LNCaP clone FGC (cell line): ENCODE measurements at places on chromosomes 1 and 21.

GRCh38 chr1:160154790-160155189, 3.4 kb downstream of the ATP1A4 start:
- no peak for DNase-seq

- DNase-seq, result no peak
These were observed 125.1 kb upstream of the FGGY start for GRCh38 chr1:59171788-59172187.

DNA sequence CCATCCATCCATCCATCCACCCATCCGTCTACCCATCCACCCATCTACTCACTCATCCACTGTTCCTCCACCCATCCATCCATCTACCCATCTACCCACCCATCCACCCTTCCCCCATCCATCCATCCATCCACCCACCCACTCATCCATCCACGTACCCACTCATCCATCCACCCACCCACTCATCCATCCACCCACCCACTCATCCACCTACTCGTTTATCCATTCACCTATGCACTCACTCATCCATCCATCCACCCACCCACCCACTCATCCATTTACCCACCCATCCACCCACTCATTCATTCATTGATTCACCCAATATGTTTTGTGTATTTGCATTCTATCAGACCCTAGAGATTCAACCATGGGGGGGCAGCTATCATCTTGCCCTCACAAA, 27.2 kb downstream of the TNFRSF8 start:
- no peak for DNase-seq

DNA sequence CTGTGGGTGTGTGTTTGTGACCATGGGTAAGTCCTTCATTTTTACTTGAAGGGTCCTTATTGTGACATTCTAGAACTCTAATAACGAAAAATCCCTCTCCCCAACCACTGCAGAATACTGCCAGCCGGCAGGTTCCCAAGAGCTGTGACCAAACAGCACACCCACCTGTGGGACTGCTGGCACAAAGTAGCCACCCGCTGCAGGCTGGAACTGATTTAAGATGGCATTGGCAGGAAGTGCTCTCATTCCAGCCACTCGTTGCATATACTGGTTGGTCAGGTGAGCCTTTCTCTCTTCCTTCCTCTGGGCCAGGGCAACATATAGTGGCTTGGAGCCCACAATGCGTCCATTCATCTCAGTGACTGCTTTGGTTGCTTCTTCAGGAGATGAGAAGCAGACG, 11.6 kb downstream of the PABPC4 start:
- no peak for DNase-seq

DNA sequence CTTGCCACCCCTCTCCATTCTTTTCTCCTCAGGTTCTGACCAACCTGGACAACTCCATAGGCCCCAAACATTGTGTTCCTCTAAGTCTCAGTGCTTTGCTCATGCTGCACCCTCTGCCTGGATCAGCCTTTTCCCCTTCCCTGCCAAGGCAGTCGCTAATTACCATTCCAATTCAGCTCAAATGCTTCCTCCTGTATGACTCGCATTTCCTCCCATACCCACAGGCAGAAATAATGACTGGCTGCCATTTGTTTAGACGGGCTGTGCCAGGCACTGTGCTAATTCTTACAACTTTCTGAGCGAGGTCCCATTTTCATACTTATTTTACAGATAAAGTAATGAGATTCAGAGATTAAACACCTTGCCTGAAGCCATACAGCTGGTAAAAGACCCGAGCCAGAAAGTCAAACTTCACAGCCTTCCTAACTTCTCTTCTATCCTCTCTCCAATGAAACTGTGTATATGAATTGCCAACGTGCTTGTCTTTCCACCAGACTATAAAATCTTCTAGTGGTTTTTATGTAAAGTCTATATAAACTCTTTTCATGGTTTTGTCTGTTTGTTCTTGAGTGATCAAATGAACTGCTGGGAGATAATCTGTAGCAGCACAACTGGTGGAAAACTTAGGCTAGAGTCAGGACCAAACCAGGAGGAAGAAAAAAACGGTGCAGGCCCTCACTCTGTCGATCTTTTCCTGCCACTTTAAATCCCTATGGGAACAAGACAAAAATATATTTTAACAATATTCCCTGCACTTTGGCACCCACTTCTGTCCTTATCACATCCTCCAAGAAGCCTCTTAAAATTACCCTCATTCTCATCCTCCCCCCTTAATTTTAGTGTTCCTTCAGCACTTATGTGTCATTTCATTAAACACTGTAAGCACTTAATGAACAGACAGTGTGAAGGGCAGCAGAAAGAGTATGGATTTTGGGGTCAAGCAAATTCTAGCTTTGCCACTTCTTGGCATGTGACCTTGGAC, 33.7 kb downstream of the RAB3B start:
- DNase-seq, result peak; percentile 50

DNA sequence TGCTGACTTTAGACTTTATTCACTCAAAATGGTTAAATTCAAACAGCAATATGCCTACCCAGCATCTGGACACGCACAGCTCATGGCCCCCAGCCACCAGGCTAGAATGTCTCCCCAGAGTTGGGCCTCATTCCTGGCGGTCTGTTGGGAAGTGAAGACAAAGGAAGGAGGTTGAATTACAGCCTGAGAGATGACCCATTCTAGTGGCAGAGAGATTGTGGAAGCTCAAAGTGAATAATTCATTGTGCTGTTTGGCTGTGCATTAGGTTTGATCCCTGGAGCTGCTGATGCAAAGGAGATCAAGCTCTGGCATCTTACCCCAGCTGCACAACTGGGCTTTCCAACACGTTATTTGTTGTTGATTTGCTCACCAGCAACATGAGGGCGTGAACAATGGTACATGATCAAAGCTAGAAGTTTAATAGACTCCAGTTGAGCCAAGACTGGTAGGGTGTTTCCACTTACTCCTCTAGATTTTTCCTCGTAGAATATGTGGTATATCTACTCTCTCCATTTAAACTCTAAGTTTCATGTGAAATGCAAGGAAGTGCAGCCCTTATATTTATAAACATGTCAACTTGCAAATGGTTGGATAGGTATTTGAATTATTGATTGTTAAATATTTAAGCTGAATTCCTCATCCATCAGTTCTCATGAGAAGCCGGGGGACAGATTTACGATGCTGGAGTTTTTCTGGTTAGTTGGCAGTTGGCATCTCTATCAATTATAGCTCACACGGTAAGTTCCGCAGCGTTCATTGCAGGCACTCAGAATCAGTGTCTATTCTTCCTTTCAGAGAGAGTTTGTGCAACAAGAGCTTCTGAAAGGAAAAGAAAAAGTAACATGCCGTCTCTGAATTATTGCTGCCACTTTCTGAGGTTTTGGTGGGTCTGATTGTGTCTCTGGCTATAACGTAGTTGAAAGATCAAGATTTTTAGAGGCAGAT, 222.7 kb downstream of the TM2D1 start:
- no peak for DNase-seq

DNA sequence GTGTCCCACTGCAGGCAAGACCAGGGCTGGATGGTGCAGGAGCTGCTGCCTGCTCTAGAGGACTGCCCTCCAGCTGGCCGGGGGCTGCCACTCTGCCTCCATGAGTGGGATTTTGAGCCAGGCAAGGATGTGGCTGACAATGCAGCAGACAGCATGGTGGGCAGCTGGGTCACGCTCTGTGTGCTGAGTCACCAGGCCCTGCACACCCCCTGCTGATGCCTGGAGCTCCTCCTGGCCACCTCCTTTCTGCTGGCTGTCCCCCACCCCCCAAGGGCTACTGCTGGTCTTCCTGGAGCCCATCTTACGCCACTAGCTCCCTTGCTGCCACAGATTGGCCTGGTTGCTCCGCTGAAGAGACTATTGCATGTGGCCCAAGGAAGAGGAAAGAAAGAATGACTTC, 3.9 kb upstream of the ZSCAN20 start:
- DNase-seq, result no peak

GRCh38 chr21:26835714-26836265, 9.4 kb downstream of the ADAMTS1 start:
- no peak for DNase-seq

- DNase-seq, result no peak
These were observed 369.4 kb downstream of the KCNH1 start for GRCh38 chr1:210764536-210764935.

DNA sequence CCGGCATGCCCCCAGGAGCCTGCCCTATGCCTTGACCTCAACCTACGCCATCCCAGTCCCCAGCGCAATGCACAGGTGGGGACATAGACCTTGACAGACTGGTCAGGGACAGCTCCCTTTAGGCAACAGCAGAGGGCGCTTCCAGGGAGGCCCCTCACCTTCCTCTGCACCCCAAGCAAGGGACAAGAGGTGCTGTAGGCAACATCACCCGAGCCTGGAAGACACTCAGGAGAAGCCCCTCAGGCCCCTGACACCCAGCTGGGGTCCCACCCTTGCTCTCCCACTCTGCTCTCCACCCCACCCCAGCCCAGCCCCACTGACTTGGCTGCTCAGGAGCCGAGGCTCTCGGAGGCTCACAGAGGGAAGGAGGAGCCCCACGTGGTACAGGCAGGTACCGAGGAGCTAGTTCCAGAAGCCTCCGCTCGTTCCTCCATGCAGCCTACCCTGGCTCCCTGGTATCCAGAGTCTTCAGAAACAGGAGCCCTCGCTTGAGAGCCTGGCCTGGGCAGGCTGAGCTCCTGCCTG, 2.4 kb upstream of the WNT3A start:
- DNase-seq, result no peak

GRCh38 chr1:101769520-101769919, 227.2 kb downstream of the OLFM3 start:
- no peak for DNase-seq

DNA sequence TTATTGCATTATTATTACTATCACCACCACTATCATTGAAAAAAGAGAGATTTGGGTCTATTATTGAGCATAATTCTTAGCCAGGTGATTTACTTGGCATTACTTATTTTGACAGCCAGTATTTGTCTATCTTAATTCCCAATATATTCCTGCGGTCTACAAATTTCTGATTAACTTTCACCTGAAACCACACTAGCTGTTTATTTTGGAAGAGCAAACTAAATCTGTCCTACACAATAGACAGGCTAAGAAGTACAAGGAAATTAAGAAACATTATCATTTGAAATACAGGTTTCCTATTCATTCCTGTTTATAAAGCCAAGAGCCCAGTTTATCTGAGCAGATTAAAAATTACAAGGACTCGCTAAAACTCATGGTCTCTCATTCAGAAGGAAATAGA, 6.9 kb upstream of the LYST start:
- DNase-seq, result no peak

- DNase-seq, result no peak
These were observed 3.2 kb upstream of the BEST4 start for GRCh38 chr1:44790968-44791801.

DNA sequence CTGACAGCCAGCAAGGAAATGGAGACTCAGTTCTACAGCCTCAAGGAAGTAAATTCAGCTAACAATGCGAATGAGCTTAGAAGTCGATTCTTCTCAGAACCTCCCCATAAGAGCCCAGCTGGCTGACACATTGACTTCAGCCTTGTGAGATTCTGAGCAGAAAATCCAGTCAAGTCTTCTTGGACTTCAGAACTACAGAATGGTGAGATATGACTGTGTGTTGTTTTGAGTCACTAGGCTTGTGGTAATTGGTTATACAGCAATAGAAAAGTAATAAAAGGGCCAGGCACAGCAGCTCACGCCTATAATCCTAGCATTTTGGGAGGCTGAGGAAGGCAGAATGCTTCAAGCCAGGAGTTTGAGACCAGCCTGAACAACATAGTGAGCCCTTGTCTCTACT, 161.8 kb upstream of the IVNS1ABP start:
- DNase-seq, result no peak

- DNase-seq, result no peak
These were observed 38.7 kb upstream of the BECN2 start for GRCh38 chr1:241918879-241919278.

DNA sequence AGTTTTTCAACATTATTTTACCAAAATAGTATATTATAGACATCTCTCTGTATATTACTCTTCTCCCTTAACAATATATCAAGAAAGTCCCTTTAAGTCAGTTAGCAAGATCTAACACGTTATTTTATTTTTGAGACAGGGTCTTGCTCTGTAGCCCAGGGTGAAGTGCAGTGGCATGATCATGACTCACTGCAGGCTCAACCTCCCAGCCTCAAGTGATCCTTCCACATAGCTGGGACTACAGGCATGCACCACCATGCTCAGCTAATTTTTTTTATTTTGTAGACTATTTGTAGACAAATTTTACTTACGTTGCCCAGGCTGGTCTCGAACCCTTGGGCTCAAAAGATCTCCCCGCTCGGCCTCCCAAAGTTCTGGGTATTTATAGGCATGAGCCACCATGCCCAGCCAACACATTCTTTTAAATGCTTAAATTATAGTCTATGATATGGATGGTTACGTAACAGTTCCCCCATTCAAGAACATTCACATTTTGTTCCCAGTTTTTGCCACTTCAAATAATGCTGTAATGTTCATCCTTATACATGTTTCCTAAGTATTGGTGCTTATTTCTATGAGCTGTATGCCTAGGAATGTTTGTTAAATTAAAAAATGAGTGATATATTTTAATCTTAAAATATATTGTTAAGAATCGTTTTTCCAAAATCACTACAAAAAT, 70.4 kb downstream of the TUT4 start:
- DNase-seq, result no peak

- DNase-seq, result no peak
These were observed 131.8 kb upstream of the SGIP1 start for GRCh38 chr1:66402194-66402593.

GRCh38 chr1:180372728-180373127, 129.6 kb downstream of the ACBD6 start:
- DNase-seq, result no peak

DNA sequence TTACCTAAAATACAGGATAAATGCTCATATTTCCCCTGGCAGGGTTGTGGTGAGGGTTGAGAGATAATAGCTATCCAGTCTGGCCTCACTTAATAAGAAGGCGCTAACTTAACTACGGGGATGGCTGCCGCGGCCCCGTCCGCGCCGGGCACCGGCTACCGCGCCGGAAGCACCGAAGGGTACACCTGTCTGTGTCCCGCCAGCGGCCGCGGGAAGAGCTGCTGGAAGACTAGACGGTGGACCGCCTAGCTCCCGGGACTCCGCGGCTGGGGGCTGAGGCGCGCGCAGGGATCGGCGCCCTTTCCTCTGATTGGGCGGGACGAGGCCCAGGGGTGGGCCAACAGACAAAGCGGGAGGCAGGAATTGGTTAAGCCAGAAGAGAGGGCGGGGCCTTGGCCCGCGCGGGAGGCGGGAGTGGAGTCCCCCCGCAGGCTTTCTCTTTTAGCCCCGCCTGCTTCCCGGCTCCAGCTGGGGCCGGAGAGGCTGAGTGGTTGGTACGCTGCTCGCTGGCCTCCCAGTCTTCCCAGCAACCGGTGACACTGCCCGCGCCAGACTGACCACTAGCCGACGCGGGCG, at the start of gene ZNF672:
Gene ZNF672, plus strand, starts transcription at position 444 of the 576 bp plus-strand sequence. CDS start 9,051 bp downstream, outside the sequence.
- peak; percentile 94 for DNase-seq

- no peak for DNase-seq
These were observed 76.1 kb downstream of the CD58 start for GRCh38 chr1:116494745-116495144.

- DNase-seq, result no peak
These were observed 207.8 kb upstream of the NRIP1 start for GRCh38 chr21:15272591-15272990.

- DNase-seq, result peak; percentile 13
These were observed 59.0 kb upstream of the CD1D start for GRCh38 chr1:158121604-158122254.
